Body of pancreas (tissue), 4 donors: ENCODE measurements at places on chromosomes 12 and 14.

- DNase-seq, result no peak
- H3K27ac ChIP-seq, result no peak overlapping the region
- no peaks in the 10 kb centered on the region for H3K36me3 ChIP-seq
- H3K4me1 ChIP-seq, result peaks cover 26% of the 10 kb centered on the region
- H3K27me3 ChIP-seq, result peaks cover 30% of the 10 kb centered on the region
- no peak overlapping the region for H3K4me3 ChIP-seq
Observed at GRCh38 chr12:114681116-114681871, 2.7 kb downstream of the TBX3 start.

DNA sequence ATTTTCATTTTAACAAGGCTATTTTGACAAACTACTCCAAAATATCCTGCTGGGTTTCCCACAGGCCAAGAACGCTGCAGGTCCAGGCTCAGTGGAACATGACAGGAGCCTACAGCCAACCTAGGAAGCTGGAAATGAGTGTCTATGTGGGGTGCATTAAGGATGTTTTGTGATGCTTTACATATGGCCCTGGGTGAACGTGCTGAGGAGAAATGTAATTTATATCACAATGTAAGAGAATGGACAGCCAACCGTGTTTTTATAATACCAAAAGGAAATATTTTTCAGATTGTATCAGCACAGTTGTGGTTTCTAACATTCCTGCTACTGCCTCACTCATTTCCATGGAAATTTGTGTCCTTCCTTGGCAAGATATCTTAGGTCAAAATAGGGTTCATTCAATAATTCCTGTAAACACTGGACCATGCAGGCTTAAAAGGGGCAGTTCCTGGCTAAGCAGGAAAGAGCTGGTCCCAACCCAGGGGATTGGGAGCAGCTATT, 51.5 kb downstream of the ST8SIA1 start:
- H3K36me3 ChIP-seq, result no peaks in the 10 kb centered on the region
- no peak overlapping the region for H3K4me3 ChIP-seq
- no peaks in the 10 kb centered on the region for H3K4me1 ChIP-seq
- DNase-seq, result no peak
- H3K27me3 ChIP-seq, result no peaks in the 10 kb centered on the region

DNA sequence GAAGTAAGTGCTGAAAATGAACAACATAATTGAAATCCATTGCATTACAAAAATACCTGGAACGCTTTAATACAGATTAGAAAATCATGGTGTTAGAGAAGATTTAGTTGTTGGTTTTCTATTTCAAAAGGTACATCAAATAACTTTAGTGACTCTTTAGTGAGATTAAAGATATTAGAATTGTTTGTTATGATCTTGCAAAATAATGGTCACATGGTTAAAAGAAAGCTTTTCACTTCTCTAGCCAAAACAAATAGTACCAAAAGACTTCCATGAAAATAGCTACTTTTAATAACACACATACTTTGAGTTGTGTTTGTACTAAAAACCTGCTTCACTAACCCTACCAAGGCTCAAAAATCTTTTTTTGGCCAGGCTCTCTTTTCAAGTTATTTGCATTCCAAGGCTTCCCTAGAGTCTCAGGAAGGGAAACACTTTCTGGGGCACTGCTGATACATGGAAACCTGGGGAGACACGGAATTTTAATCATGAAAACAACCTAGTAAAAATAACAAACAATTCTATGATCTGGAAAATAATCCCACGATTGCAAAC, at the start of gene SLCO1A2:
TSS of gene SLCO1A2 (minus strand) at position 147 of the 555 bp plus-strand sequence. CDS start 270 bp downstream, outside the sequence.
- H3K4me3 ChIP-seq, result no peak within 1 kb of the TSS
- H3K4me1 ChIP-seq, result no peaks in the 10 kb centered on the region
- no peaks in the 10 kb centered on the region for H3K36me3 ChIP-seq
- H3K27ac ChIP-seq, result no peak within 1 kb of the TSS
- DNase-seq, result no peak
- H3K27me3 ChIP-seq, result no peaks in the 10 kb centered on the region

DNA sequence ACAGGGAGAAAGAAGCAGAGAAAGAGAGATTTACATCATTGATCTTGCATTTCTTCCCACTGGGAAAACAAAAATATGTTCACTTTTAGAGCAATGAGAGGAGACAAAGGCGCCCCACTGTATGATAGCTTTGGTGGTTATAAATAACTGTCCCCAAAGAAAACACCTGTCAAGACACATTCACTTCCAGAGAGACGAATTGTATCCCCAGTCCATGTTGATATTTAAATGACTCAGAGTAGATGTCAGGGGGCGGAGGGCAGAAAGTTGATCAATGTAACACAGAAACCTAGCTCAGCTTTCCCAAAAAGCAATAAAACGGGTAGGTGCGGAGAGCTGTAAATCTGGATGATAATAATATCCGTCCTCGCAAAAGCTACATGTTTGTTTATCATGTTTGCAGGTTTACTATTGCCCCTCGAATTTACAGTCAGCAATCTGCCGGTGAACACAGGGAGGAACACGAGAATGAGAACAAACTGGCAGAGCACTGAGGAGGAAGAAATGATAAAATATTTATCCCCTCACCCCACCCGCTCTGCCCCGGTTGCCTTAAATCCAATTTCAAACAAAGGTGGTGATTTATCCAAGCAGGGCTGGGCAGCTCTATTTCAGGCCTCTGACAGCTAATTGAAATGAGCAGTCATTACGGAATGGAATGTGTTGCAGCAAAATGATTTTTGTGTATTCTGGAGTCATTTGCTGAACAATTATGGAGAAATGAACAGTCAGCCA, 84.4 kb downstream of the CMKLR1 start:
- H3K36me3 ChIP-seq, result no peaks in the 10 kb centered on the region
- DNase-seq, result no peak
- H3K27ac ChIP-seq, result no peak overlapping the region
- no peaks in the 10 kb centered on the region for H3K27me3 ChIP-seq
- no peaks in the 10 kb centered on the region for H3K4me1 ChIP-seq
